ENCODE measurements at places on chromosomes 5 and 9.

DNA sequence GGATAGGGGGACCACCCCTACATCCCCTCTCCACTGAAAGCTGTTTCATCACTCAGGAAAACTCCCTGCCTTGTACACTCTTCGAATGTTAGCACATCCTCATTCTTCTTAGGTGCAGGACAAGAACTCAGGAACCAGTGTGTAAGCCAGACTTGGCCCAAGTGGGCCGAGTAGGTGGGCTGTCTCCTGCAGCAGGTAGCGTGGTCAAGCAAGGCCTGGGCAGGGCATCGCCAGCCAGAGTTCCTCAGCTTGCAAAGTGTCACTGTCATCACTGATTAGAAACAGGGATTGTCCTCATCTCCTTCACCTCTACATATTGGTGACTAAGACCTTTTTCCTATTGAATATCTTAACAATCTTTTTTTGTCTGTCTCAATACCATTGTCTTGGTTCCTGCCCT is 22.3 kb downstream of the SMIM15 start:
- no peak for DNase-seq

- no peak for DNase-seq
These were observed 8.1 kb upstream of the TENT4A start for GRCh38 chr5:6705088-6705487.

GRCh38 chr5:138626333-138626944 is 51.2 kb upstream of the HSPA9 start:
- DNase-seq: no peak

- DNase-seq: no peak
These were observed 2230.0 kb downstream of the MAT2B start for GRCh38 chr5:165735388-165735787.

- DNase-seq: no peak
These were observed 39.1 kb upstream of the MSH3 start for GRCh38 chr5:80615266-80615914.

- DNase-seq: no peak
These were observed 266.8 kb downstream of the MTRR start for GRCh38 chr5:8135742-8136141.

DNA sequence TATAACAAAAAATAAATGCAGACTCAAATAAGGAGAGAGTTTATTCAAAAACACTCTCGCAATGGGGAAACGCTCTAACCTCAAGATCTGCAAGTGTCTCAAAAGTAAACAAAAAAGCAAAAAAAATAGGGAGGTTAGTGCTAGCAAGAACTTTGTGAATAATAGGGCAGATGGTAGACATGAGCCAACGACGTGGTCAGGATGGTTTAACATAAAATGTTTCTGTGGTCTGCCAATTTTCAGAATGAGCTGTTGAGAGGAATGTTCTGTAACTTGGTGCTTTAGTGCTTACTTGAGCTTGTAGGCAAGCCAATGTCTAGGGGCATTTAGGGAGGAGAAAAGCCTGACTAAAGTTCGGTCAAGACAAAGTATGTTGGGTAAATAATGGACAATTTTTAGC is 1813.9 kb upstream of the CDH6 start:
- DNase-seq: no peak

GRCh38 chr5:61746831-61747575 is 414.9 kb downstream of the ZSWIM6 start:
- no peak for DNase-seq

- DNase-seq: no peak
These were observed 7.1 kb upstream of the IFNA2 start for GRCh38 chr9:21392270-21392669.

- DNase-seq: no peak
These were observed at the start of gene EGFL7 for GRCh38 chr9:136662656-136663581. Gene EGFL7, plus strand, starts transcription at chr9:136662916. Its CDS starts 5,367 bp downstream, at chr9:136668283.

DNA sequence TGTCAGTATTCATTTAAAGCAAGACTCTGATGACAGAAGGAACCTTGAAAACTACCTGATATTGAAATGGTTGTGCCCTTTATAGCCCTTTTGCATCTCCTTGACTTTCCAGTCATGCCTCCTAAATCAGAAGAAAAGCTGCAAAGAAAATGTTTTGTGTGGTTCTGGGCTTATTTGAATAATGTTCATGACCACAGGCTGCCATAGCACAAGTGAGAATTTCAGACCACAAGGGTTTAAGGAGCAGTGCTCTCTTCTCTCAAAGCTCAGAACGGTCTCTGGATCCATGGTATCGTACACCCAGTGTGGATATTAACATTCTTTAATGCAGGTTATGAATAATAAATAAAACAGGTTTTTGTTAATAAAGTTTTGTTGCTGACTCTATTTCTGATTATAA is 54.2 kb downstream of the GPR107 start:
- DNase-seq: no peak

DNA sequence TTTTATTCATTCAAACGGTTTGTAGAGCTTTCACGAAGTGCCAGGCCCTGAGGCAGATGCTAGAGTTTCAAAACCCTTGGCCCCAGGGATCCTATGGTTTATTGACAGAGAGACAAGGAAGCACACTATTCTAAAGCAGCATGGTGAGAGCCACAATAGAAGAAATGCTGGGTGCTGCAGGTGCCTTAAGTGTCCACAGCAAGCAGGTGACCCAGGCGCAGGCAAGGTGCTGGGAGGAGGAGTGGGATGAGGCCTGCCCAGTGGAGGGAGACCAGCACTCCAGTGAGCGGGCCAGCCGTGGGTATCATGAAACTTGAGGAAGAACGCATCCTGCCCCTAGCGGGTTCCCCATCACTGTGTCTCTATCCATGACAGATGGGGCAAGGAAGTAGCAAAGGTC is 71.0 kb downstream of the OSMR start:
- no peak for DNase-seq

DNA sequence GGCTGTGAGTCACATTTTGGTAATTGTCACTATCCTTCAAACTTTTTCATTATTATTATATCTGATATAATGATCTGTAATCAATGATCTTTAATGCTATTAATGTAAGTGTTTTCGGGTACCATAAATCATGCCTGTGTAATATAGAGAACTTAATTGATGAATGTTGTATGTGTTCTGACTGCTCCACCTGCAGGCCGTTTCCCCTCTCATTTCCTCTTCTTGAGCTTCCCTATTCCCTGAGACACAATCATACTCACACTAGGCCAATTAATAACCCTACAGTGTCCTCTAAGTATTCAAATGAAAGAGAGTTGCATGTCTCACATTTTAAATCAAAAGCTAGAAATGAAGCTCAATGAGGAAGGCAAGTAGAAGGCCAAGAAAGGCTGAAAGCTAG is 420.9 kb upstream of the SGCD start:
- DNase-seq: no peak

- no peak for DNase-seq
These were observed 363.1 kb upstream of the PAPPA start for GRCh38 chr9:115790520-115790919.

DNA sequence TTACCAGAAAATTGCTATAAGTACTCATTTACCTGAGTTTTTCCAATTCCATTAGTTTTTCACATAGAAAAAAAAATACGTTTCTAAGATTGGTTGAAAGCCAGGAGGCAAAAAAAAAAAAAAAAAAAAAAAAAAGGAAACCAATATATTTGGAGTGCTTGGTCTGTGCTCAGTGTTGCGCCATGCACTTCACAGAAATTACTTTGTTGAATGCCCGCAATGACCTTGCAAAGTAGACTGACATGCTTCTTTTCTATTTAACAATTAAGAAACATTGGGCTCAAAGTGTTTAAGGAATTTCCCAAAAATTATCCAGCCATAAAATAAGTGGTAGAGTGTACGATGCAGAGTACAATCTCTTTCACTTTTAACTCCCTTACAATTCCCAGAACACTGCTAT is 65.2 kb upstream of the PAPPA start:
- DNase-seq: no peak

DNA sequence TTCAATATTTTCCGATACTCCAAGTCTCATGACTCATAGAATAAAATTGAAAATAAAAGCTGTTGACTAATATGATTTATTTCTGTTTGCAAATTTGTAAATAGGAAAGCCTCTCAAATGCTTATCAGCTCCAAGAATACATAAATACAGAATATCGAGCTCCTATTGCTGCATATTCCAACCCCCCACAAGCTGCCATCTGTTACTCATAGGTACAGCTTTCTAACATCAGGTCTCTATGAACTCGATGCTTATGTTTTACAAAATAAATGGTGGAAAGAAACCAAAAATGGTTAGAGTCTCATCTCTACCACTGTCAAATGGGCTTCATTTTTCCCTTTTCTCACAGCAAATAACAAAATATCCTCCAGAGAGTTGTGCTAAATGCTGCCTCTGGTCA is 631.6 kb upstream of the CDH18 start:
- DNase-seq: no peak

GRCh38 chr9:134965851-134966250 is 48.1 kb upstream of the FCN1 start:
- no peak for DNase-seq

Measured in HTR-8/SVneo (cell line).